Stimulated activated CD8-positive, alpha-beta memory T cell treated with anti-CD3 and anti-CD28 coated beads, Interleukin-15, amount 100 ng/mL, for 48 hours (primary cell): ENCODE measurements at places on chromosomes 1 and 21.

- DNase-seq: no peak
Observed at GRCh38 chr21:34313116-34313515, 50.7 kb upstream of the KCNE2 start.

GRCh38 chr1:79041666-79042065, 35.1 kb upstream of the ADGRL4 start:
- DNase-seq: no peak

DNA sequence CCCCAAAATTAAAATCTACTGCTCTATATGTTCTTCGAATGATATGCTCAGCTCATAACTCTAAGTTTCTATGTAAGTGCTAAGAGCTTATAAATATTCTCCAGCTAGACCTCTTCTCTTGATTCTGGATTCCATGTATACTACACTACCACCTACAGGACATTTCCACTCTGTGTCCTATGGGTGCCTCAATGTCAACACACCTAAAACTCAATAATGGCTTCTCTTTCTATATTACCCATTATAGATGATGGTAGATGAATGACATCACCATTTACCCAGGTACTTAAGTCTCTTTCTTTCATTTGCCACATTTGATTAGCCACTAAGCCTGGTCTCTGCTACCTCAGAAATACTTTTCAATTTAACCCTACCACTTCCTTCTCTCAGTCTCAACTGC, 41.3 kb downstream of the TBX19 start:
- no peak for DNase-seq

DNA sequence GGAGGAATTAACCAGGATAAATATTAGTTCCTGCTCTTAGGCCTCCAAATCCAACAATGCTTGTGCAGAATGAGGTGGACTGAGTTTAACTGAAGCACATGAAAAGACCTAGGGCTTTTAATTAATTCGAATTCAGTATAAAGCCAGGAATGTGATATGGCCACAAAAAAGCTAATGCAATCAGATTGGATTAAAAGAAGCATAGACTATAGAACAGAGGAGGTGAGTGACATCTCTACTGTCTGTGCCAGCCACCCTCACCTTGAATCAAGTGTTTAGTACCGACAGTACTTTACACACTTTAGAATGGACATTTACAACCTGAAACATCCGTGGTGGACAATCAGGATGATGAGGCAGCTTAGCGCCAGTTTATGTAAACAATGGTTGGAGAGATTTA, 62.1 kb downstream of the CNIH3 start:
- no peak for DNase-seq

GRCh38 chr1:21472861-21473260, 32.9 kb downstream of the NBPF3 start:
- no peak for DNase-seq

- DNase-seq: no peak
Observed at GRCh38 chr1:18949686-18950400, 6.6 kb downstream of the IFFO2 start.

GRCh38 chr1:58006421-58007046, 540.0 kb downstream of the OMA1 start:
- DNase-seq: no peak

- no peak for DNase-seq
Observed at GRCh38 chr1:100511058-100511457, 26.9 kb upstream of the GPR88 start.

- no peak for DNase-seq
Observed at GRCh38 chr1:29450591-29450990, 214.3 kb downstream of the PTPRU start.

DNA sequence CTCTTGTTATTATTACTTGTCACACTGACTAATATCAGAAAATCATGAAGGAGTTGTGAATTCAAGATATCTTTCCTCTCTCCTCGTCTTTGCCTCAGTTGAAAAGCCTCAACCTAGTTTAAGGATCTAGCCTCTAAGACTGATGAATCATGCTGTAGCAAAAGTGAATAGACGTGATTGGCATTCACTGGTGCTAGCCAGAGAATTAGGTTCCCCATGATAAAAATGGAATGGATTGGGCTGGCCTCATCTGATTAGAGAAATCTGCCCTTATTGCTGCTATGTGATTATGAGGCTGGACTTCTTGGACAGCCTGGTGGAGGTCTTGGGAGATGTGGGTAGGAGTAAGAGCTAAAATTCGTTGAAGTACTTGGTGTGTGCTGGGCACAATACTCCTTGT, 208.2 kb downstream of the BACH1 start:
- DNase-seq: no peak

- DNase-seq: peak; percentile 22
Observed at GRCh38 chr1:26161415-26162219, 2.7 kb downstream of the FAM110D start.

GRCh38 chr1:109775398-109775797, 11.7 kb upstream of the EPS8L3 start:
- DNase-seq: no peak

DNA sequence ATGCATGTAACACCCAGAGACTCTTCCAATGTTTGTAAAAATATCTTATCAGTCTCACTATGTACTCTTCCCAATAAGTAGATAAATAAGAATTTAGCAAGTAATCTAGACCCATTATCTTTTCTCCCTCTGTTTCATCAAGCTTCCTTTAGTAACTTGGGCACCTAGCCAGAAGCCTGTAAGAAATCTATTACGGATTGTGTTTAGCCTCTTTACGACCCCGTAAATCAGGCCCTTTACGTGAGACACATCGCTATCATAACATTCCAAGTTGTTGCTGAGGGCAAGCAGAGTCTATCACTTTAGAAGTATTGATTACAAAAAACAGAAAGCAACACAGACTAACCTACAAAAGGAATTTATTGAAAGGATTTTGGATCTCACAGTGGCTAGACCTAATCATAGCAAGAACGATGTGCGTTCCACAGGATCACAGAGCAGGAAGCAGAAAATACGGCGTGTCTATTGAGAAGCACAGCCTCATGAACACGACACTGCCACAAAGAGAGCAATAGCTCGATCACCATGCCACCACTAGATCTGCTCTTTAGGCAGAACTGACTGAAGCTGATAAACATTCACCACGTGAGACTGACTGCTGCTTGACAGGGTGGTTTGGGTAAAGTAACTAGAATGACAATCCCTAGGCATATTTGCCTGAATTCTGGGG, 922.1 kb downstream of the AMY1C start:
- DNase-seq: no peak

DNA sequence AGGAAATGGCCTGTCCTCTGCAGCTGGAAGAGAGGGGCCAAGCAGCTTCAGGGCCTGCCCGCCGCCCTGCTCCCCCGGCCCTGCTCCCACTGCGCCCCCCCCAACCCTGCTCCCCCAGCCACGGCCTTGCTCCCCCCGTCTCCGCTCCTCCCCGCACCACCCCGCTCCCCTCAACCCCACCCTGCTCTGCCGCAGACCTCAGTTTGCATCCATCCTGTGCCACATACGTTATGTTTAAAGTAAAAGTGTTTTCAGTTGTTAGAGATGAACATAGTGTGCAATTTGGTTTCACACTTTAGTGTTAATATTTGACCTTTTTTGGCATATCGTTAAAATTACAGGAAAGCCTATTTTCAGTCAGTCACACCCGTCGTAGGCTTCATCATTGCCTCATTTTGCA, 34.1 kb upstream of the DIP2A start:
- DNase-seq: no peak

DNA sequence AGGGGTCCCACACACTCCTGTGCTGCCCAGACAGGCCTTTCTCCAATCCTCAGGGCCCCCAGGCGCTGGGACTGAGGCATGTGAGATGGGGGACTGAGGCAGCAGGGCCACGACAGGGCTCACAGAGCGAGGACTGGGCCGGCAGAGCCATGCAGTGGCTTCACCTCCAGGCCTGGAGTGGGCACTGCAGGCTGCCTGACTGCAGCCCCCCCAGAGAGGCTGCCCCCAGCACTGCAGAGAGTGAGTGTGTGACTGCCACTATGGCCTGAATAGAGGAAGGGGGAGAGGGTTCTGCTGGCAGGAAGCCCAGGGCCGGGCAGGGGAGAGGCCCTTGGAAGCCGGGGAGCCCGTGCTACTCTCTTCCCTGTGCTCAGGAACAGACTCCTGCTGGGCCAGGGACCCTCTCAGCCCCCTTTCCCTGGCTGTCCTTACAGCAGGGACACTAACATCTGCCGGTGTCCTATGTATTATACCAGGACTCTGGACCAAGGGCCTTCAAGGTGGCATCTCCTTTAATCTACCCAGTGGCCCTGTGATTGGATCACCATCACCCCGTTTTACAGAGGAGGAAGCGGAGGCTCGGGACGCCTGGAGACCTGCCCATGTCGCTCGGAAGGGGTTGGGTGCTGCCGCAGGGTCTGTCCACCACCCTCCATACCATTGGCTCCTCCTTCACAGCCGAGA, 20.2 kb upstream of the PLEKHG5 start:
- no peak for DNase-seq

DNA sequence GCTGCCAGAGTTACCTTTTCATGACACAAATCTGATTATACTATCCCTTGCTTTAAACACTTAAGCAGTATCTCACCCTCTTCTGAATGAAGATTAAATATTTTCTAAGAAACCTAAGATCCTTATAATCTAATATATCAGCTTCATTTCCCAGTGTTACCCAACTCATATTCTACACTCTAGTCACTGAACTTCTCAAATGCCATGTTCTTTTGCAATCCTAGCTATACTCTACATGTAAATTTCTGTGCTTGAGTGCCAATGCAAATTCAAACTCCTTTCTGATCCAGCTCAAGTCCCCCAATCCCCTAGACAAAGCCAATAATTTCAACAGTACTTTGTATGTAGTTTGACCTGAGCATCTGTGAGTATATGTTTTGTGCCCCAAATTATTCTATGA, 293.9 kb downstream of the SDCCAG8 start:
- DNase-seq: no peak

DNA sequence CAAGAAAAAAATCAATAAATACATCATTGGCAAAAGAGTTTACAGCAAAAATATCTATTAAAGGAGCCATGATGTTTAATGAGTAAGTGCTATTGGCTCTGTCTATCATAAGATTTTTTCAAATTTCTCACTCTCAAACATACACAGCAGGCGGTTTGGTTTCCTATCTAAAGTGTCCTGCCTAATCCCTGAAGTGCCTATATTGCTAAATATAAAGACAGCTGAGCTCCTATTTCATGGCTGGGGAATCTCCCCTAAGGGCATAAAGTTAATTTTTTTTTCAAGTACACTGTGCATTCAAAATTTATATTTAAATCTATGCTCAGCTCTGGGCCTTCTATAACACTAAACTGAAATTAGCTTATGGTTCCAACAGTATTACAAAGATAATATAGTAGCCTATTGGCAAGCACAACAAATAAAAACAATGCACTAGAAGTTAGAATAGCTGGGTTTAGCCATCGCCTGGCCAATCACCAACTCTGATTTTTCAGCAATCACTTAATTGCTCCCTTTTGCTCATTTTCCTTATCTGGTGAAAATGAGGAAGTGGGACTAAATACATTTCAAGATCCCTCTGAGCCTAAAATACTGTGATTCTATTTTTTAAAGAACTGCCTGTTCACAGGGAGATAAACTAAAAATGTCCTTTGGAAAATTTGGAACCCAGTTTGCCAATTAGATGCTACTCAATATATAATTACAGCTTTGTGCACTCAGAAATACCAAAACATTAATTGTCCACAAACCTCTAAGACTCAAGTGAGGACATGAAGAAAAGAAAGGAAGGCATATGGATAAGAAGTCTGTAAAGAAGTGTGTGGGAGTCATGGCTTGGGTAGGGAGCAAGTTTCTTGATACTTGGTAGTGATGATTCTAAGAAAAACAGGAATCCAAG, 62.5 kb downstream of the WDR64 start:
- no peak for DNase-seq

DNA sequence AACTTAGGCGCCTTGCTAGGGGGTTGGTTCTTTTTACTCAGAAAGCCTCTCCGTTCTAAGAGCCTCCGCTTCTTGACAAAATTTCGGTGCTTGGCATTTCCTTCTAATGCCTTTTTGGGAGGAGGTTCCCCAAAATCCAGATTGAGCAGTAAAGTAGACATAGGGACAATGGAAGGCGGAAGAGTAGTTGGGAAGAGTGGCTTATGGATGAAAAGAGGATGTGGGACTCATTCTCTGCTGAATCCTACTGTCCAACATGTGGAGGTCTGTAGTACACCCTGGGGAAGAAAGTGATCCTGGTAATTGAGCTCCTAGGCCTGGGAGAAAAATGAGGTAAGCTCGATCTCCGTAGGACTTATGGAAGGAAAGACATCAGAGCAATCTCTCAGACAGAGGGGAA, 777 bp upstream of the METTL25B start:
- DNase-seq: no peak

GRCh38 chr1:111669268-111669667, 49.7 kb downstream of the RAP1A start:
- DNase-seq: no peak

DNA sequence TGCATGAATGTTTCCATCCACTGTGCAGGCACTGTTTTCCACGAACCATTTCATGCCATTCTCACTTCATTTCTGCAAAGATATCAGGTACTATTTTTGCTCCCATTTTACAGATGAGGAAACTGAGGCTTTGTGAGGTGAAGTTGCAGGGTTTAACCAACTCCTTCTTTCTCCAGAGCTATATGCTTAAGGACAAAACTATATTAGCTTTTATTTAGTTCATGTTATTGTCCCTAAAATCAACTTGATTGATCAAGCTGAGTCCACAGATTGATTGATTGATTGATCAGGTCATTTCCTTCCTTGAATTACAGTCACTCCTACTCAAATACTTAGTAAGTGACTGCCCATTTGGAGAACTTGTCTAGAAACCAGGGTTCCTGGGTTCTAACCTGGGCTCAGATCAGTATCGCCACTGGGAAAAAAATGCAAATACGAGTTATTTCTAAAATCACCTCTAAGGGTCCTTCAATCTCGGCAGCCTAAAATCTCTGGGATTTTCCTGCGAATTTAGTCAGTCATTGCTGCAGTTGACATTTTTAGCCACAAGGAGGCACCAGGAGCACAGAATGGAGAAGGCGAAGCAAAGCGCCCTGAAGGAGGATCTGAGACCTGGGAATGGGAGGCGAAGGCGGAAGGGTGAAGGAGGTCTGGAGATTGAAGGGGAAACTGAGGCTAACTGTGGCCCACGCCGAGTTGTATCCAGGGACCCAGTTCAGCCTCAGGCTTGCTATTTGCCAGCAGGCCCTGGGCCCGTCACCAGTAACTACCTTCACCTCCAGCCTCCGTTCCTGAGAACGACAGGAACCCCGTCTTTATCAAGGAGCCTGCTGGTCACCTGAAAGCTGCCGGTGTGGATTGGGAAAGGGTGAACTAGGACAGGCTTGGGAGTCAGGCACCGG, 14.3 kb upstream of the MUL1 start:
- peak; percentile 24 for DNase-seq

GRCh38 chr1:72122099-72122880, 160.0 kb downstream of the NEGR1 start:
- DNase-seq: no peak

- no peak for DNase-seq
Observed at GRCh38 chr1:3213730-3214129, 144.7 kb downstream of the PRDM16 start.

- DNase-seq: no peak
Observed at GRCh38 chr1:167418391-167418790, 99.9 kb downstream of the CD247 start.
